Stimulated activated CD8-positive, alpha-beta memory T cell treated with anti-CD3 and anti-CD28 coated beads, Interleukin-7, amount 100 ng/mL, for 1 hour (primary cell): ENCODE measurements at places on chromosomes 4 and X.

- no peak for DNase-seq
These were observed 23.8 kb downstream of the VCX2 start for GRCh38 chrX:8147226-8147625.

GRCh38 chrX:119726900-119727555 lies 31.4 kb upstream of the SOWAHD start:
- DNase-seq, result no peak

GRCh38 chrX:6885909-6886308 lies 261.6 kb upstream of the STS start:
- DNase-seq, result no peak

DNA sequence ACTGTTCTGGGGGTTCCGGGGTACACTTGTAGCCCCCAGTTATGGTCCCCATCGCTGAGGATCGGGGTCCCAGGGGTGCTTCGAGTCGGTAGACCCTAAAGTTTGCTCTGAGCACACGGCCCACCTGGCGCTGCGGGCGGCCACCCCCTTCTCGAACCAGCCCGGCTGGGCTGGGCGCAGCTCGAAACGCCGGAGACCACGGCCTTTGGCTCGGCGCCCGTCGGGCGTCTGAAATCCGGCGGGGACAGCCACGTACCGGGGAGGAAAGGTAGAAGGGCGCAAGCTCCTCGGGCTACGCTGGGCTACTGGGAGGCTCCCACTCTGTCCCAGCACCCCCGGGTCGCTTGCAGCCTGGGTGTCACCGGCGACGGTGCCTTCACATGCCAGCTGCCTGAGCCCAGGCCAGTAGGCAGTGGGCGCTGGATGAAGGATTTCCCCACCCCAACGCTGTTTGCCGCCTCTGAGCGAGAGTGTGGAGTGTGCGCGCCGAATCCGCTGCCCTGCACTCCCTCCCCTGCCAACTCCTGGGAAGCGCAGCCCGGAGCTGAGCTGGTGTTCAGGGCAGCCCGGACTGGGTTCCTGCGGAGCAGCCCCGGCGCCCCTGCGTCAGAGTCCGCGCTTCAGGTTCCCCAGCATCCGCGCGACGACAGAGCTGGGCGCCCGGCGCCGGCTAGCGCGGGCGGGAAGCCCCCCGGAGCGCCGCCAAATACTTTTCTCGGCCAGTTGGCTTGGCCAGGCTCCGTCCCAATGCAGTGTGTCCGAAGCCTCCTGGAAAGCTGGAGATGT lies 637 bp downstream of the MAMLD1 start:
- no peak for DNase-seq

- no peak for DNase-seq
These were observed 72.9 kb upstream of the GUCY1A1 start for GRCh38 chr4:155593793-155594192.

- no peak for DNase-seq
These were observed 472.7 kb upstream of the DIAPH2 start for GRCh38 chrX:96211953-96212352.

DNA sequence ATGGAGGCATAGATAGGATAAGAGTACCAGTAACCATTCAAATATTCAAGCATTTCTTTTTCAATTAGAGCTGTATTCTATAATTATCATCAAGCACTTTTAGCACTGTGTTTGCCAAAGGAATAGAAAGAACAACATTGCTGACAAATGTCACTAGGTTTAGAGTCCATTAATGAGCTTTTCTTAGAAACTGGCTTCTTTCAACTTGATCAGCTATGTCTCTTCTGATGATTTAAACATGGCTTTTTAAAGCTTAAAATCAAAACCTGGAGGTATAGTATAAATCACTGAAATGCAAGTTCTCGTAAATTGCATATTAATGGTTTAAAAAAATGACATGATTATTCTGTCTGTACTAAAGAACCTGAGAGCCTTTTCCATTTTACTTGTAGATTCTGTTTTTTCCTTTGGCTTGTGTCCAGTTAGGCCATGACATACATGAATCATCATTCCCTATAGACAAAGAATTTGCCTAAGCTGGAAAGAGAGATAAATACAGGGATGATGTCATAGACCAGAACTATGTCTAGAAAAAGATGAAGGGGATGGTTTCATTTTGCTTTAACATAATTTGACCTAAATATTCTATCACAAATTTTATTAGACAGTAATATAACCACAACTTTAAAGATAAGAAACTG lies 340.1 kb upstream of the CTSO start:
- DNase-seq, result no peak

DNA sequence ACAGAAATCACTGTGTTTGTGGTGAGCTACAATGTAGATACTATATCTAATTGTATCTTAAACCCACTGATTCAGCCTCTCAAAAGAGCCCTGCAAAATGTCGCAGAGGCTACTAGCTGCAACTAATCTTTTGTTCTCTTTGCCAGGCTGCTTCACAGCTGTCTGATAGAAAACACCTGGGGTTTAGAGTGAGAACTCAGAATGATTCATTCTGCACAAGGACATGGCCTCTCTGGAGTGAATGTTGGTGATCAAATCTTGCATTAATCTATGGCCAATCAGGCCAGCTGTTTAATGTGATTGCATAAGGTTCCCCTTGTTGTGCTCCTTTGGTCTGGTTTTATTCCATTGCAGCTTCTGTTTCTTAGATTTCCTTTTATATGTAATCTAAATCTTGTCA lies 100.3 kb downstream of the EMCN start:
- DNase-seq, result no peak

GRCh38 chrX:24759786-24760185 lies 66.1 kb downstream of the POLA1 start:
- DNase-seq, result no peak

GRCh38 chr4:39812500-39812899 lies 114.6 kb downstream of the UBE2K start:
- no peak for DNase-seq

- no peak for DNase-seq
These were observed 4.6 kb upstream of the KANTR start for GRCh38 chrX:53089224-53089842.

DNA sequence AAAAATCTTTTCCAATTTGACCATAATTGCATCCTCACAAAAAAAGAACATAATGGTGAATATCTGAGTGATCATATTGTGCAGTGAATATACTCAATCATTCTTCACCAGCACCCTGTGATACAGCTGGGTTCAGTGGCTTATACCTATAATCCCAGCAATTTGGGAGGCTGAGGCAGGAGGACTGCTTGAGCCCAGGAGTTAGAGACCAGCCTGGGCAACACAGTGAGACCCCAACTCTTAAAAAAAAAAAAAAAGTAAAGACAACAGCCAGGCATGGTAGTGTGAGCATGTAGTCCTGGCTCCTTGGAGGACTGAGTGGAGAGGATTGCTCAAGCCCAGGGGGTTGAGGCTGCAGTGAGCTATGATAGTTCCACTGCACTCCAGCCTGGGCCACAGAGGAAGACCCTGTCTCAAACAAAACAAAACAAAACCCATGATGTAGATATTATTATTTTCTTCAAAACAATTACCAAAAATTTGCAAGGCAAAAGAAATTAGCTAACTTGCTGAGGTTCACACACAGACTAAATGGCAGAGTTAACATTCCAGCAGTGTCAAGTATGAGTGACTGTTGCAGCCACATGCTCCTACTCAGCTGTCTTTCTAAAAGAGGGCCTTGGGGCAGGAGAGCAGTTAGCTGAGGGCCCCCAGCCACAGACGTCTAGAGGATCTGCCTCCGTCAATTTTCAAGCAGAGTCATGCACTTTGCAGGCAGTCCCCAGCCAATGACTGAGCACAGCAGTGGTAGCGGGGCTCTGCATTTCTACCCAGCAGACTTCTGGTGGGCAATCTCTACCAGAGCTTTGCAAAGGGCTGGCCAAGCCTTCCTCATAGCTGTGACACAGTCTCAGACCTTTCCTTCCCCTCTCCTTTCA lies 33.4 kb downstream of the ADGRA3 start:
- DNase-seq, result no peak

DNA sequence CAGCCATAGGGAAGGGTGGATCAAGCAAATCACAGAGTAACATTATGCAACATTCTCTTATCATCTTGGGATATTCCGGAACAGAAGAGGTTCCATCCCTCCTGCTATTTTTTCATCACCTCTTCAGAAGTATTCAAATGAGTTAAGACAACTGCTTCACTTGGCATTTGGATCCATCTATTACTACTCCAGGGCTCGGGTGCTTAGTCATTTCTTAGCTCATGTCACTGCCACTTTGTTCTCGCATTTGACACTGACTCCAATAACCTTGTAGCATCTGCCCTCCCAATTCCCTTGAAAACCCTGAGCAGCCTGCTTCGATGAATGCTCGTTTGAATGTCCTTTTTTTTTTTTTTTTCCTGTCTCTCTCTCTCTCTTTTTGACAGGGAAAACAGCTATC lies 114.9 kb downstream of the PPARGC1A start:
- DNase-seq, result no peak

GRCh38 chr4:86014599-86014998 lies 345.3 kb downstream of the MAPK10 start:
- no peak for DNase-seq

DNA sequence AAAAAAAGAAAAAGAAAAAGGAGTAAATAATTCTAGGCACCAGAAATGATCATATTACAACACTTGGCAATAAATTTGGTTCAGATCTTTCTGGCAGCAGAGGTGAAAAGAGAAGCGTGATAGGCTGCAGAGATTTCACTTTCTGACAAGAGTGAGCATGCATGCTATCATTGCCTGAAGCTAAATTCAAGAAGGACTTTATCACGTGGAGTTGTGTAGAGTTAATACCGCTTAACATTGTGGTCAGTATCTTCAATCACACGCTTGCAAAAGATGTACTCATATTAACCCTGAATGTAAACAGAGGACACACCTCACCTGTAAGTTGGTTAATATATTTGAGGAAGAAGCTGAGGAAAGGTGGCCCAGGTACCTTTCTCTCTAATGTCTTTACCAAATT lies 31.4 kb upstream of the RBPJ start:
- DNase-seq, result no peak

DNA sequence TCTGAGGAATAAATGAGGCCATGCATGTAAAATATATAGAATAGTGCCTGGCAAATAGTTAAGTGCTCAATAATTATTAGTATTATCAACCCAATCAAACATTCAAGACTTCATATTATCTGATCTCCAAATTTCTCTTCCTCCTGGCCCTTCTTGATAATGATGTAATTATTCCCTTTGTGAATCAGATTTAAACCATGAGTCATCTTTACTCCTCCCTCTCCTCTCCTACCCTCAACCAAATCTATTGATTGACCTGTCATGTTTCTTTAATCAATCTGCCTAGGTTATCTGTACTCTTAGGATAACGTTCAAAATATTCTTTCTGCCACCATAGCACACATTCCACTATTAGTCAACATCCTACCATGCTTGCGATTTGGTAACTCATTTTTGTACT lies 129.8 kb upstream of the NAP1L5 start:
- DNase-seq, result no peak

DNA sequence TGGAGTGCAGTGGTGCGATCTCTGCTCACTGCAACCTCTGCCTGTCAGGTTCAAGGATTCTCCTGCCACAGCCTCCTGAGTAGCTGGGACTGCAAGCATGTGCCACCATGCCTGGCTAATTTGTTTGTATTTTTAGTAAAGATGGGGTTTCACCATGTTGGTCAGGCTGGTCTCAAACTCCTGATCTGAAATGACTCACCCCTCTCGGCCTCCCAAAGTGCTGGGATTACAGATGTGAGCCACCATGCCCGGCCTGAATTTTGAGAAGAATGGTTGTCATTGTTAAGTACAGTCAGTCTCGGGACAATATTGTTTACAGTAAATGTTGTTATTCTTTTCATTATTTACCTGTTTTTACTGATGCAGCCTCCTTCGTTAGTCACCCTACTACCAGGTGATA lies 1226.2 kb upstream of the TENM3 start:
- DNase-seq, result no peak

- DNase-seq, result no peak
These were observed 36.8 kb upstream of the TMEM184C start for GRCh38 chr4:147580396-147580795.

GRCh38 chr4:19381068-19381467 lies 870.6 kb upstream of the SLIT2 start:
- DNase-seq, result no peak

DNA sequence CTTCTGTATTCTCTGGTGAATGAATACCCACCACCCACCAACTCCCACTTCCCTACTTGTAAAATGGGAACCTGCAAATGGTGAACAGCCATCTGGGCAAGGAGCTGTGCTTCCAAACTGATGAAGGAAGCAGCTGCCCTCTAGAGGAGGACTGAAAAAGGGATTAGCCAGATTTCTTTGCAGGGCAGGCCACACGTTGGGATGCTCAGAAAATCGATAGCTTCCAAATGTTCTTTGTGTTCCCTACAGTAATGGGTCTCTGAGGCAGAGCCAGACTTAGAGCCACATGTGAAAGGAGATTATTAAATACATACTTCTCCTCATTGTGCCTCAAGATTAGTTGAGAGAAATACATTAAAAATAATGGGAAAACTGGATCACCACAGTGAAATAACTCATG lies 39.3 kb upstream of the LPAR4 start:
- DNase-seq, result no peak

DNA sequence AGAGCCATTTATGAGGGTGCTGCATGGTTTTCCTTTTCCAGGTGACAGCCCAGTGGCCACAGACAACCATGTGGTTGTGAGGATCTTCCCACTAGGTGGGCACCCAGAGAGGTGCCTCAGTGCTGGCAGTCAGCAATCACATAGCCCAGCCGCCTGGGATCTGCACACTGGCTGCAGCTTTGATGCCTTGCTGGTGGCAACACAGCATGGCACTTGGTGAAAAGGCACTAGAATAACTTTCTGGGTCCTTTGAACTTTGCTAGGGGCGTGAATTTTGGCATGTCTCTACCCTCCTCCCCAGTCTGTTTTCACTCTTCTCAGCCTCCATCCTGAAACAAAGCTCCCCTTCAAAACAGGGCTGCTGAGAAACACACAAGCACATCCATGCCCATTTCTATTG lies 108.8 kb upstream of the RPL34 start:
- no peak for DNase-seq

GRCh38 chr4:186854256-186854655 lies 130.6 kb upstream of the FAT1 start:
- no peak for DNase-seq

GRCh38 chr4:168221301-168221700 lies 97.3 kb downstream of the DDX60 start:
- no peak for DNase-seq

GRCh38 chr4:39543034-39543433 lies 15.8 kb upstream of the UGDH start:
- DNase-seq, result no peak

DNA sequence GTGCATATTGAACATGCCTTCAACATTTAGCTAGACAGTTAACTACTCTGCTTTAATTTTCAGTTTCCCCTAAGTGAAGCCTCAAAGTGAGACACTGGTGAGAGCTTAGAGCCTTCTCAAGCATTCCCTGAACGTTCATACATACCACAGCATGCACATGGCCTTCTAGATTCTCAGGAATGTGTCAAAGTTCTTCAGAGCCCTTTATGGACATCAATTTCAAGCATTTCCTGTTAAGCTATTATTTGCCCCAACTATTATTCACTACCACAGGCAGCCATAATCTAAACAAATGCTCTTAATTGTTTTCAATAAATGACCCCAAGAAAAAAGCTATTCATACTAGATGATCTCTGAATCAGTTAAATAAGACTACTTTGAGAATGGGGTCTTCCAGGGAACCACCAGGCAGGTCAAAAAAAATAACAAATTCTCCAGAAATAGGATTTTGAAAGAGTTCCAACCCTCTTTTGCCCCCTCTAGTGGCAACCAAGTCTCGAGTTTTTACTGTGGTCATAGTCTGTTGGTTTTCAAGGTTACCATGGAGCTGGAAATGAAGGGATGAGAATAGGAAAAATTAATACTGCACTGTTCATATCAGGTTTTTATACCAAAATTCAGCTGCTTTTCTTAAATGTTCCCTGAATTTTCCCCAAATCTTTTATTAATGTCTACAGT lies 235.4 kb downstream of the RAB28 start:
- DNase-seq, result no peak

- no peak for DNase-seq
These were observed 893 bp downstream of the RLIM start for GRCh38 chrX:74613370-74614092.
